ENCODE measurements at places on chromosomes 4 and X.
A peak's percentile ranks its signal among the peaks of the same experiment; 100 is the strongest.

DNA sequence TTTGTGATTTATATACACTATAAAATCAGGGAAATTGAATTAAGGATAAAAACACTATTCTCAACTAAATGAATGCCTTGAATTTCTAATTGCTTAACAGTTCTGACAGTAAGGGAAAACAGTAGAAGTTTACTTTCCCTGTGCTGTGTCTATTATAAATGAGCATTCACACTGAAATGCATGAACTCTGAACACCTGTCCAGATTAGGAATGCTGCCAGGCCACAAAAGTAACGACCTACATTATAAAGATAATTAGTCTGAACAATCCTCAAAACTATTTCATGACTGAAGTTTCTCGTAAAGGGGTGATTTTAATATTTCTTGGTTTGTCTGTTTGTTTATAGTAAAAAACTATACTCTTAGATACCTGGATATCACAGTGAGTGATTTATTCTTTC, 2.0 kb downstream of the NDST3 start:
- DNase-seq, result no peak

- DNase-seq, result peak; percentile 4
Measured at GRCh38 chrX:120029354-120029753, 48.1 kb downstream of the RHOXF2B start.

GRCh38 chrX:120697053-120697452, 67.2 kb upstream of the C1GALT1C1 start:
- peak; percentile 77 for DNase-seq

DNA sequence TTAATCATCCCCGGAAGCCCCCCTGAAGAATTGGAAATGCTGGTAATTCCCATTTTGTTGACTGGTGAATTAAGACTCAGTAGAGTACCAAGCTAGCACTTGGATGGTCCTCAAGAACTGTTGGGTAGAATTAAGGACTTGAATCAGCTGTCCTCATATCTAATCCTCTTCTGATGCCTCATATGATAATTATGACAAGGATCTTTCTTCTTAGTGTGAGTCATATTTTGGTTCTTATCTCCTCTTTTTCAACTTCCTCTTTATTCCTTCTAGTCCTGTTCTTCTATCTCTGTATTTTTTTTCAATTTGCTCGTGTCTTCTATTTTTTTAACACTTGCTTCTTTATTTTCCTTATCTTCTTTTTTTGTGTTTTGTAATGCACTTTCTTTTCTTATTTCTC, 206.3 kb upstream of the ANXA3 start:
- no peak for DNase-seq

DNA sequence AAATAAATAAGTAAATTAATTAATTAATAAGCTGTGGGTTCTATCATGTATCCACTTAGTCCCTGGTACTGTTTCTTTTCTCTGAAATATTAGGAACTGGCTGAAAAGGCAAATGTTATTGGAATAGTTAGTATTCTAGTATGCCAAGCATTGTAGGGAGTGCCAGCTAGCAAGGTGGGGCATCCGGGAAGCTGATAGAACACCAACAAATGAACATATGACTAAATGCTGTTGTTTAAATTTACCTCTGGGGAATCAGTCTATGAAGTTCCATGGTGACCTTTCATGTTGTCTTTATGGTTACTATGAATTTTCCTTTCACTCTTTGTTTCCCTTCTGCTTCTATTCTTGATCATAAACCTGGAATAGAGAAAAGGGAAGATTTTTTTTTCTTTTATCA, 32.7 kb downstream of the NUDT6 start:
- no peak for DNase-seq

- DNase-seq, result no peak
Measured at GRCh38 chr4:95540227-95540626, 8.5 kb downstream of the UNC5C start.

- no peak for DNase-seq
Measured at GRCh38 chr4:16670727-16671126, 227.7 kb downstream of the LDB2 start.

- DNase-seq, result no peak
Measured at GRCh38 chrX:142503967-142504643, 299.0 kb upstream of the MAGEC2 start.

GRCh38 chr4:25790024-25790423, 72.8 kb downstream of the SEL1L3 start:
- DNase-seq, result no peak

GRCh38 chr4:182265881-182266280, 22.7 kb downstream of the TENM3 start:
- DNase-seq, result no peak

GRCh38 chrX:40912576-40912975, 172.7 kb upstream of the USP9X start:
- no peak for DNase-seq

DNA sequence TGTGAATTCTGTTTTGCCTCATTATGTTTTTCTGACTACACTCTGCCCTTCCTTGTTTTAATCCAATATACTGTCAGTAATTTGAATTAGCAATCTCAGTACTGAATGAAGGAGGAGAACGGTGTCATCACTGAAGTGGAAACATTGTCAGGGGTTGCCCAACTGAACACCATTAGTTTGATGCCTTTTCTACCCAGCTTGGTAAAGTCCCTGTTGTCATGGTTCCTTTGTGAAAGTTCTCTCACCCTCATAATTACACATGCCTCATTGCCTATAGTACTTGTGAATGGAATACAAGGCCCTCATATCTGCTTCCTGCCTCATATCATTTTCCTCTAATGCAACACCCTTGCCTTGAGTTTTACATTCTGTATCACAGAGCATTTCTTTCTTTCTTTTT, 76.9 kb downstream of the RRAGB start:
- peak; percentile 4 for DNase-seq

- DNase-seq, result no peak
Measured at GRCh38 chr4:78650106-78651024, 98.8 kb downstream of the ANXA3 start.

DNA sequence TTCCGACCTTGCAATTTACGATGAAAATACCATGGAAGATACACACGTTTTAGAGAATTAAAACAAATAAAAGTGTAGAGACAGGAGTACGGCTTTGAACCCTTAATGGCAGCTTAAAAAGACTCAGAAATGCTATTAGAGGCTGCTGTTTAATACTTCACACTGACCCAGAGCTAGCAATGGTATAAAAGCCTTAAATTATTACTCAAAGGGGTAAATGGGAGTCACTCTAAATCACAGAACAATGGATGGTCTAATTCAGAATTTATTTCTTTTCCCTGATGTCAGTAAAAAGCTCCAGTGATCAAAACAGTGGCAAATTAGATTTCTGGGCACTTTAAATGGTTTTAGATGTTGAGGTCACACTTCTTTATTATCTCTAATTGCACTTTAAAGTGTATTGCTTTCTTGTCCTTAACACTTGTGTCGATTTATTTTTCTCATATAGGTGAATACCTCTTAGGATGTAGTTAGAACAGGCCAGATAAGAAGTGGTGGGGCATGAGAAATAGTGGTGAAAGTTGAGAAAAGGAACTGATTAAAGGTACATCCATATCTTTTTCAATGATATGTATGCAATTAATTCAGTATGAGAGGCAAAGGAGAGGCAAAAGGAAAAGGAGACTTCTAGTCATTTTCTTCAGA, 252.4 kb upstream of the ANKRD50 start:
- no peak for DNase-seq

- DNase-seq, result no peak
Measured at GRCh38 chr4:58491620-58492019, 1381.4 kb upstream of the IGFBP7 start.

- DNase-seq, result no peak
Measured at GRCh38 chrX:2370456-2370855, 130.3 kb downstream of the DHRSX start.

- DNase-seq, result no peak
Measured at GRCh38 chrX:4173743-4174142, 460.3 kb upstream of the PRKX start.

DNA sequence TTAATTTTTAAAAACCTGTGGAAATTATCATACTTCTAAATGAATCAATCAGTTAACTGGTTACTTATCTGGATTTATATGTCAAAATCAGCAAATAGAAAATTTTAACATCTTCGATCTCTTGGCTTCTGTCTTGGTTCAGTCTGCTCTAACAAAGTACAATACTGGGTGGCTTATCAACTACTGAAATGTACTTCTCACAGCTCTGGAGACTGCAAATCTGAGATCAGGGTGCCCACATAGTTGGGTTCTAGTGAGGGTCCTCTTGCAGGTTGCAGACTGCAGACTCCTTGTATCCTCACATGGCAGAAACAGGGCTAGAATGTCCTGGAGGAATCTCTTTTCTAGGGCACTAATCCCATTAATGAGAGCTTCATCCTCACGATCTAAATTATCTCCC, 1851.6 kb upstream of the TENM3 start:
- DNase-seq, result no peak

DNA sequence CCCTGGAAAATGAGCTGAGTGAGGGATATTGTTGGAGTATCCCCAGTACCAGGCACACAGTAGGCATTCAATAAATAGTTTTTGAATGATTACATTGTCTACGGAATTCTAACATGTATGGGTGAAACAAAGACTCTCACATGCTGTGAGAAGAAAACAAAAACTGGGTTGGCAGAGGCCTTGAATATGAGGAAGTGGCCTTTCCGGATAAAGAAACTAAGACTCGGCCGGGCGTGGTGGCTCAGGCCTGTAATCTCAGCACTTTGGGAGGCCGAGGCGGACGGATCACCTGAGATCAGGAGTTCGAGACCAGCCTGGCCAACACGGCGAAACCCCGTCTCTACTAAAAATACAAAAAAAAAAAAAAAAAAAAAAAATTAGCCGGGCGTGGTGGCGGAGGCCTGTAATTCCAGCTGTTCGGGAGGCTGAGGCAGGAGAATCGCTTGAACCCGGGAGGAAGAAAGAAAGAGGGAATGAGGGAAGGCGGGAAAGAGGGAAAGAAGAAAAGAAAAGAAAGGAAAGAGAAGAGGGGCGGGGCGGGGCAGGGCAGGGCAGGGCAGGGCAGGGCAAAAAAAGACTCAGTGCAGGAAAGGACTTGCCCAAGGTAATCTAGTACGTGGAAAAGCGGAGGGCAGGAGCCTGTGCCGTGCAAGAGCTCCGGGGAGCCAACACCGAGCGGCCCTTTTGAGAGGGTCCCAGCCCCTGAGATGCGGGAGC, 689 bp upstream of the TMA16 start:
- no peak for DNase-seq

DNA sequence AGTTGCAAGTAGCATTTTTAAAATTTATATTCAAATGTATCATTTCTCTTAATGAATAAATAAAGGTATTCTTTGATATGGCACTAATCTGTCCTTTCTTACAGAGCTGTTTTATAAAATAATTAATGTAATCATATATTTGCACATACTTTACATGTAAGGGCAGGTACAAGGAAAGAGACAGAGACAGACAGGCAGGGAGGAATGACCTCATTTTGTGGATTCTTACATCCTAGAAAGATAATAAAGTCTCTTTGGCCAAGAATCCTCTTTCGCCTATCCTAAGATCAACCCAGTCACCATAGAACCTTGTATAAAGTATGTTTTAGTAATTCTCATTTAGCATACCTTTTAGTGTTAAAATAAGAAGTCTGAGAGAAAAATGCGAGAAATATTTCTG, 98.5 kb upstream of the CTSO start:
- DNase-seq, result no peak

- no peak for DNase-seq
Measured at GRCh38 chr4:3255611-3256186, 6.7 kb downstream of the MSANTD1 start.

DNA sequence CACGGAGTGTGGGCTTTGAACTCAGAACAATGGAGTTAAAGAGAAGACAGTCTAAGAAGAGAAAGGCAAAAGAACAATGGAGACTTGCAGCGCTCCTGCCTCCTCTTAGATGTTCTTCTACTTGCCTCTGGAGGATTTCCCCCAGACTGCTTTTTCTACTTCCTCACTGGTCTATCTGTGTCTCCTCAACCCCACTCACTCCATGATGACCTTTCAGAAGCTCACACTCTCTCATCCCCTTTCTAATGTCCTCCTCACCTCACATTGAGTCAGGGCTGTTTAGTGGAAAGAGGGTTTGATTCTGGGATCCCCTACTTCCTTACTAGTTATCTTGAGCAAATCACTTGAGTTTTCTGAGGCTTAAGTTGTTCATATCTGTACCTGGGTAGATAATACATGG, 12.2 kb upstream of the HERC6 start:
- DNase-seq, result no peak

DNA sequence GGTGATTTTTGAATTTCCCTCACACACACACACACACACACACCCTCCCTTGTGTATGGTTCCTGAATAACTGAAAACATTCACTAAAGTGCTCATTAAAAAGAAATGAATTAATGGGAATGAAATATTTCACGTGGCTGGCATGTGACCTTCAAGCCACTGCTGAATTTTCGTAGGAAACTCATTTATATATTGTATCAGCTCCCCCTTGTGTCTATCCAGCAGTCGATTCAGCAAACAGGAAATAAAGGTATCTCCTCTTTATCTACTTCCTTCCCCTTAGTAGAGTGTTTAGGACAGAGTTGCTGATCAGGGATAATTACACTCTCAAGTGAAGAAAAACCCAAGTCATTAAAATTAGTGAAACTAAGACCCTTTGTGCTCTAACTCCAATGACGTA, 912.6 kb upstream of the LCORL start:
- no peak for DNase-seq

GRCh38 chr4:100548200-100548560, 30.4 kb upstream of the EMCN start:
- DNase-seq, result no peak

- DNase-seq, result no peak
Measured at GRCh38 chrX:85516131-85516530, 136.7 kb upstream of the POF1B start.

DNA sequence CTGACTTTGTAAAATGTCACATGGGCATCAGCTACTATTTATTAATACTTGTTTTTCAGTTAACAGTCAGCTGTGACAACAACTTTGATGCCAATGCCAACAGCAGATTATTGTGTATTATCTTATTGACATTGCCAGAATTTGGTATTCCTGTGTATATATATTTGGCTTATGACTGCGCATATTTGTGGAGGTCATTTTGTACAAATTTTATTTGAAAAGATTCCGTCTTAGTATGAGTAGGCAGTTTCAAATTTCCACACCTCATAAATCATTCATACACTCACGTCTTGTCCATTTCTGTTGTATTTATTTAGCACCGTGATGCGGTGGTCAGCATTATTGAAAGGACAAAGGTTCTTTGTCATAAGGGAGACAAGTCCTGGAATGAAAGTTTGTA, 558.2 kb upstream of the NDST4 start:
- no peak for DNase-seq

- no peak for DNase-seq
Measured at GRCh38 chr4:112752061-112752460, 115.1 kb downstream of the LARP7 start.

DNA sequence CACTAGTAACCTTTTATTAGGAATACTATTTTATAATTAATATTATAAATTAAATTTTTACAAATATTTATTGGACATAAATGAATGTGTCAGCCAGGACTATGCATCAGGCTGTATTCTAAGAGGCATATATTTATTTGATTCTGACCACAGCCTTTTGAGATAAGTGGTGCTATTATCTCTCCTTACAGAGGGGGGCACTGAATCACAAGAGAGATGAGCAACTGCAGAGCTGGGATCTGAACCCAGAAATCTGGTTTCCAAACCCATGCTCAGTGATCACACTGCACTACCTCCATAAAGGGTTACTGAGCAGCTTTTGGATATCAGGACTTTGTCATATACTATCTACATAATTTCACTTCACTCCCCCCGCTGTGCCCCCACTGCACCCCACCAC, 322.0 kb downstream of the TMA16 start:
- DNase-seq, result no peak

- peak; percentile 30 for DNase-seq
Measured at GRCh38 chrX:76454456-76454927, 27.0 kb downstream of the MAGEE1 start.

GRCh38 chrX:17417372-17417771, 42.4 kb downstream of the NHS start:
- no peak for DNase-seq

All from activated CD4-positive, alpha-beta T cell treated with anti-CD3 and anti-CD28 coated beads, Interleukin-10, Interleukin-2, amounts not matched to agents 100 ng/mL and 50 ng/mL, durations not matched to agents 16 hours and 8 hours (primary cell).